Left ventricle myocardium inferior (tissue), 1 donor: ENCODE measurements at places on chromosomes 11 and 22.
A peak's percentile ranks its signal among the peaks of the same experiment; 100 is the strongest.

DNA sequence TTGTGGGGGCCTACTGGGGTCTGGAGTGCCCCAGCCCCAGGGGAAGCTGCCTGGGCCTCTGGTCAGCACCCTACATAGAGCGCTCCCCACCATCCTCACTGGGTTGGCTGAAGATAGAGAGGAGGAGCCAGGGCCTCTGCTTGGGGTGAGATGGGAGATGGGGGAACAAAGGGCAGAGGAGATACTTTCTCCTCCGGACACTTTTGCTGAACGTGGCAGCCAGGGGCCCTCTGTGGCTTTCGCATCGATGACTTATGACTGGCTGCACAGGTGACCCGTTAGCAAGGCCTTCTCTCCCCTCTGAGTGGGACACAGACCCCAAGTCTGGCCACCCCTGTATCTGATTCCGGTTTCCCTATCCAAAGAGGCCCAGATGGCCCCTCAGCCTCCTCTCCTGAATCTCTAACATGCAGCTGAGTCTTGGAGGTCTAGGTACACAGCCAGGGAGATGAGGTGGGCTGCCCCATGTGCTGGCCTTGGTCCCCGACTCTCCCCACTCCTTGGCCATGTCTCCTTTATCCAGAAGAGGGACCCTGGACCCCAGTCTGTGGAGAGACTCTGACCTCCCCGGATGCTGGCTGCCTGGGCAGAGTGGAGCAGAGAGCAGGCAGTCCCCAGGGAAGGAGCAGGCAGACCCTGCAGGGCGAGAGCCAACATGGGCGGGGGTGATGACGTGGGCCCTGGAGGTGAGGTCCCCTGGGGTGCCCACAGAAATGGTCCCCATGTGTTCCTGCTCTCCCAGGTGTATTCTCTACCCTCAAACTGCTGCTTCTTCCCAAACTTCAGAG, 59.3 kb upstream of the NECTIN1 start:
- no peak for DNase-seq

GRCh38 chr11:43419460-43419859, 60.7 kb downstream of the TTC17 start:
- DNase-seq: no peak

DNA sequence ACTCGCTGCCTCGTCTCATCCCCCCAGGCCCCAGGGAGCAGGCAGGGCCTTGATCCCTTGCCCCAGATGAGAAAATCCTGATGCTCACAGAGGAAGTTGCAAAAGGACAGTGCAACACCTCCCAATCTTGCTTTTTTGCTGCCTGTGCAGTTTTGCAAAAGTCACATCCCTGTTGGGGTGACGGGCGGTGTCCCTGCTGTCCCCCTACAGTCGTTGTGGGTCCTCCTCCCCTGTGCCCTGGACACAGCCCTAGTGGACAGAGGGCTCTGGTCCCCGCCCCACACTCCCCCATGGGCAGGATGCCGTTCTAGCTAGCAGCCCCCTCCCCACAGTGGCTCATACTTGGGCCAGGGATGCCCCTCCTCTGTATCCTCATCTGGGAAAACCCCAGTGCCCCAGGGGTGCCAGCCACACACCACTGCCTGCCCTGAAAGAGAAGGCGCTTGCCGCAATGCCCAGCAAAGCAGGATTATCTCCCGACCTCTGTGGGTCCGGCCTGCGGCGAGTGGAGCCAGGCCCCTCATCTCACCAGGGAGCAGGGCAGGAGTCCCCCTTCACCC, 18.4 kb upstream of the CTSD start:
- no peak for DNase-seq

DNA sequence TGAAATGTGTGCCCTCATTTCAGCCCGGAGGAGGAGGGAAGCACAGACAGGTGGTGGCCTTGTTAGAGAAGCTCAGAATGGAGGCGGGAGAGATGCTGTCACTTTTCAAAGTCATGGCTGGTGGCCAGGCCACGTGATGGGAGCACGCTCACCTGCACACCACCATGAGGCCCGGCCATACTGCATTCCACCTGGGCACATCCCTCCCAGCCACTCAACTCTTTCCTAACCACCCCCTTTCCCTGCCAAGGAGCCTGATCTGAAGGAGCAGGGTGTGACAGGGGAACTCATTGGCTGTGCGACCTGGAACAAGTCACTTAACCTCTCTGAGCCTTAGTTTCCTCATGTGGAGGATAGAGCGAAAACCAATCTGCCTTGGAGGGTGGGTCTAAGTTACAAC, 364.5 kb downstream of the CTTN start:
- no peak for DNase-seq

DNA sequence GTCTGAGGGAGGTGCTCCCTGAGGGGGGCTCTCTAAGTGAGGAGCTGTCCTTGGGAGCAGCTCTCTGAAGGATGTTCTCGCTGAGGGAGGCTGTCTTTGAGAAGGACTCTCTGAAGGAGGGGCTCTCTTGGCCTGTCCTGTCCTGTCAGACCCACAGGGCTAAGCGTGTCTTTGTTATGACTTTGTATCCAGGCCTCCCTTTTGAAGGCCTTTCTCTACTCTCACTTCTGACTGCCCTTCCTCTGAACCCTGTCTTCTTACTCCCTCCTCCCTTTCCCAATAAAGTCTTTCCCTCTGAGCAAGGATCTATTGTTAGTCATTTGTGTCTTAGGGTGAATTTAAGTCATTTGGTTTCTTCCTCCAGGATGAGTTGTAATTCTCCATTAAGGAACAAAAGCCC, 330.1 kb upstream of the PLET1 start:
- DNase-seq: no peak

- no peak for DNase-seq
Measured at GRCh38 chr11:107508201-107508857, 50.7 kb upstream of the CWF19L2 start.

DNA sequence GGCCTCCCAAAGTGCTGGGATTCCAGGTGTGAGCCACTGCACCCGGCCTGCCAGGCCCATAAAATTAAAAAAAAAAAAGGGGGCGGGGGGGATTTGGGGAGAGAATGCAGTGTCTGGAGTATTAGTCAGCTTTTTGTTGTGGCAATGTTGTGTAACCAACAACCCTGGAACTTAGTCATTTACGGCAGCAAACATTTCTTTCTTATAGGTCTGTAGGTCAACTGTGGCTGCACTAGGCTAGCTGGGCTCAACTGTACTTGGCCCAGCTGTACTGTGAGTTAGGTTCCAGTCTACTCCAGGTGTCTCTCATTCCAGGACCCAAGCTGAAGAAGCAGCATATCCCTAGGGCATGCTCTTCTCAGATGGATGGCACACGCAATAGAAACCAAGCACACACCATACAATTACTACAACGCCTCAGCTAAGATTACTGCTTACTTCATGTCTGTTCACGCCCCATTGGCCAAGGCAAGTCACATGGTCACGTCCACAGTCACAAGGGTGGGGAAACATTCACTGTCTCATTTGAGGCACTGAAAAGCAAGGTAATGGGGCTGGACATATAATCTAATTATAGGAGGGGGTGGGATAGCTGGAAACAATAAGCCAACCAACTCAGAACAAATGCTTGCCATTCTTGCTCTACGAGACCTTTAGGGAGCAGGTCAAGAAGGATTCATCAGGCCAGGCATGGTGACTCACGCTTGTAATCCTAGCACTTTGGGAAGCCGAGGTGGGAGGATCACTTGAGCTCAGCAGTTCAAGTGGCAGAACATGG, 10.4 kb upstream of the SPINDOC start:
- no peak for DNase-seq

- no peak for DNase-seq
Measured at GRCh38 chr11:64570341-64570740, 20.7 kb upstream of the SLC22A12 start.

GRCh38 chr11:85595285-85595884, 31.8 kb downstream of the DLG2 start:
- no peak for DNase-seq

DNA sequence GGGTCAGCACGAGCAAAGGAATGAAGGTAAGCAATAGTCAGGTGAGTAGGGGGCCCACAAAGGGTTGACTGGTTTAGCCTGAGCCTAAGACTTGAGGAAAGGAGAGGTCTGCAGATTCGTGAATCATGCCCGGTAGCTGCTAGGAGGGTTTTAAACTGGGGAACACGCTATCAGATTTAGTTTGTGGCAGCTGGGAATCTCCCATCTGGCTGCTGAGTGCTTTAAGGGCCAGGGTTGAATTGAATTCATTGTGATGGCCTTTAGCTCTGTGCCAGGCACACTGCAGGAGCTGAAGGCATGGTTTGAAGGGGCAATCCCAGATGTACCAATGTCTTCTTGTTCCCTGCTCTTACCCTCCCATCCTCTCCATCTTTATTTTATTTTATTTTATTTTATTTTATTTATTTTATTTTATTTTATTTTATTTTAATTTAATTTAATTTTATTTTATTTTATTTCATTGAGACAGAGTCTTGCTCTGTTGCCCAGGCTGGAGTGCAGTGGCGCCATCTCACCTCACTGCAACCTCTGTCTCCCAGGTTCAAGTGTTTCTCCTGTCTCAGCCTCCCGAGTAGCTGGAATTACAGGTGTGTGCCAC, 1.9 kb upstream of the NECTIN1 start:
- no peak for DNase-seq

GRCh38 chr22:36364255-36365019, 23.3 kb downstream of the MYH9 start:
- no peak for DNase-seq

GRCh38 chr11:24206030-24206429, 290.8 kb upstream of the LUZP2 start:
- DNase-seq: no peak

- peak; percentile 48 for DNase-seq
Measured at GRCh38 chr11:69501891-69502860, 20.7 kb downstream of the LINC01488 start.

DNA sequence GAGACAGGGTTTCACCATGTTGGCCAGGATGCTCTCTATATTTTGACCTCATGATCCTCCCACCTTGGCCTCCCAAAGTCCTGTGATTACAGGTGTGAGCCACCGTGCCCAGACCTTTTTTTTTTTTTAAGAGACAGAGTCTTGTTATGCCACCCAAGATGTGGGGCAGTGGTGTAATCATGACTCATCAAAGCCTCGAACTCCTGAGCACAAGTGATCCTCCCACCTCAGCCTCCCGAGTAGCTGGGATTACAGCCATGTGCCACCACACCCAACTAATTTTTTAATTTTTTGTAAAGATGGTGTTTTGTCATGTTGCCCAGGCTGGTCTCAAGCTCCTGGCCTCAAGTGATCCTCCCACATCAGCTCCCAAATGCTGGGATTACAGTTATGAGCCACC, 37.9 kb downstream of the IZUMO1R start:
- no peak for DNase-seq

DNA sequence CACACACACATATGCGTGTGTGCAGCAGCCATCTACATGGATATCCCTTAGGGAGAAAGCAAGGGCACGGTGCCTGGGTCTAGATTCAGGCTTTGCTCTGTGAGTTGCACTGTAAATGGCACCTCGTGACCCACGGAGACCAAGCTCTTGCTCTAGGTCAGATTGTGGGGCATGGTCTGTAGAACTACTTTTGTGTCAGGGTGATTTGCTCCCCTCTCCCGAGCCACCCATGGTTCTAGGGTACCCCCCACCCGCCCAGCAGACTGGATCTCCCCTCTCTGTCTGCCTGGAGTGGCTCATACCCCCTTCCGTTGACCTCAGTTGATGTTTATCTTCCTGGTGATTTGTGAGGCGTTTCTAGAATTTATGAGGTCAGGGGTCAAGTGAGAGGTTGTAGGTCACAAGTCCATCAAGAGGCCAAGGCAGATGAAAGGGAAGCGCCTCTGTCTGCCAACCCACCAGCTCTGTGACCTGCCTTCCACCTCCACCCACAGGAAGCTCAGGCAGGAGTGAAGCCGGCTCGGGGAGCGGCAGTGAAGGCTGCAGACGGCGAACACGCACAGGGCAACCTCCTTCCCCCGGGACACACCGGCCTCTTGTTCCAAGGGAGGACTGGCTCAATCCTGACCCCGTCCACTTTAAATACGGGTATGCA, 76.2 kb upstream of the TTLL12 start:
- DNase-seq: peak; percentile 27

- no peak for DNase-seq
Measured at GRCh38 chr11:130999992-131000770, 83.9 kb upstream of the SNX19 start.

DNA sequence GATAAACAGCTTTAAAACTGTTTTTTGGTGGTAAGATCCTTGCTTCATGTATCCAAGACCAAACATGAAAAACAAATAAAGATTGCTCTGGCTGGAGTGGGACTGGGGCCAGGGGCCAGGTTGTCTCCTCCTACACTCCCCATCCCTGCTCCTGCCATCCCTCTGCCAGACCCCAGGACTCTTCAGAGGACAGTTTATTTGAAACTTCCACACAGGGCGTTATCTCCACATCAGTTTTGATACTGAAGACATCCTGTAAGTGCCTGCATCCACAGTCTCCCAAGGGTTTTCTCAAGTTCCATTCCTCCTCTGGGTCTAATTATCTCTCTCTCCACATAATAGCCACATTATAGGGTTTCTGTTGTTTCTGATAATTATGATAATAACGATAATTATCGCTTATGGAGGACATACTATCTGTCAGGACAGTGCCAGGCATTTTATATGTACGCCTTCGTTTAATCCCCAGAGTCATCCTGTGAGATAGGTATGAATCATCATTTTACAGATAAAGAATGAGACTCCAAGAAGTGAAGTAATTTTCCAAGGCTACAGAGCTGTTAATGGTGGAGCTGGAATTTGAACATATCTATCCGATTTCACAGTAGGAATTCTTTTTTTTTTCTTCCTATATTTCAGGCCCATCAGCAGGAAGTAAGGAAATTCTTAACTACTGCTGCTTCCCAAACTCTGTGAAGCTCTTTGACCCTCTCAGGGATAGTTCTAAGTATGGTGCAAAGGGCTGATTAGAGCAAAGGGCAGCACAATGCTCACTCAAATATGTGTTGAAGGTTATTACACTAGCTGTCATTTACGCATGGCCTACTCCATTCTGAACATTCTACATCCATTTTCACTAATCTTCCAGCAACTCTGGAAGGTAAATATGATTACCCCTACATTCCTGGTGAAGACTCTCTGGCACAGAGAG, 488.0 kb upstream of the CCDC90B start:
- DNase-seq: no peak

GRCh38 chr11:10667521-10667885, 26.1 kb downstream of the IRAG1 start:
- no peak for DNase-seq

DNA sequence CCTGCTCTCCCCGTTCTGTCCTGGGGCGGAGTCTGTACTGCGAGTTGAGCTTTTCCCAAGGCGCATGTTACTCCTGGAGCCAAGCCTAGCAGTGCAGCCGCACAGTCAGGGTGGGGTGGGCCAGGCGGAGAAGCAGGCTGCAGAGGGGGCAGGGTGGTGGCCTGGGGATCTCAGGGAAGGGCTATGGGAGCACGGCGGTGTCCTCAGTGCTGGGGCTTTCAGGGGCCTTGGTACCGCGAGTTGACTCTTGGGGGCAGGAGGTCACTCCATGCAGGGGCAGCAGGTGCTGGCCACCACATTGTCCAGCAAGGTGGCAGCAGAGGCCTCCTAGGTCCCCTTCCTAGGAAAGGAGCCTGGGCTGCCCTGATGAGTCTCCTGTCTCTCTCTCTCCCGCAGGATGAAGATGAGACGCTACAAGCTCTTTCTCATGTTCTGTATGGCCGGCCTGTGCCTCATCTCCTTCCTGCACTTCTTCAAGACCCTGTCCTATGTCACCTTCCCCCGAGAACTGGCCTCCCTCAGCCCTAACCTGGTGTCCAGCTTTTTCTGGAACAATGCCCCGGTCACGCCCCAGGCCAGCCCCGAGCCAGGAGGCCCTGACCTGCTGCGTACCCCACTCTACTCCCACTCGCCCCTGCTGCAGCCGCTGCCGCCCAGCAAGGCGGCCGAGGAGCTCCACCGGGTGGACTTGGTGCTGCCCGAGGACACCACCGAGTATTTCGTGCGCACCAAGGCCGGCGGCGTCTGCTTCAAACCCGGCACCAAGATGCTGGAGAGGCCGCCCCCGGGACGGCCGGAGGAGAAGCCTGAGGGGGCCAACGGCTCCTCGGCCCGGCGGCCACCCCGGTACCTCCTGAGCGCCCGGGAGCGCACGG, 14.9 kb upstream of the MIEF1 start:
- DNase-seq: no peak
